ENCODE measurements at places on chromosomes 5 and 9.
A peak's percentile ranks its signal among the peaks of the same experiment; 100 is the strongest.

GRCh38 chr5:132385326-132386105 is 16.0 kb downstream of the SLC22A5 start:
- peak; percentile 72 for DNase-seq

GRCh38 chr5:68372161-68372560 is 156.6 kb downstream of the PIK3R1 start:
- no peak for DNase-seq

- no peak for DNase-seq
Measured at GRCh38 chr9:106862110-106862820, 701 bp upstream of the ZNF462 start.

- DNase-seq, result no peak
Measured at GRCh38 chr9:15176836-15177235, 130.2 kb downstream of the TTC39B start.

GRCh38 chr9:124475158-124475867 is 25.1 kb downstream of the ADGRD2 start:
- no peak for DNase-seq

- DNase-seq, result no peak
Measured at GRCh38 chr5:128196791-128197190, 113.2 kb downstream of the SLC12A2 start.

DNA sequence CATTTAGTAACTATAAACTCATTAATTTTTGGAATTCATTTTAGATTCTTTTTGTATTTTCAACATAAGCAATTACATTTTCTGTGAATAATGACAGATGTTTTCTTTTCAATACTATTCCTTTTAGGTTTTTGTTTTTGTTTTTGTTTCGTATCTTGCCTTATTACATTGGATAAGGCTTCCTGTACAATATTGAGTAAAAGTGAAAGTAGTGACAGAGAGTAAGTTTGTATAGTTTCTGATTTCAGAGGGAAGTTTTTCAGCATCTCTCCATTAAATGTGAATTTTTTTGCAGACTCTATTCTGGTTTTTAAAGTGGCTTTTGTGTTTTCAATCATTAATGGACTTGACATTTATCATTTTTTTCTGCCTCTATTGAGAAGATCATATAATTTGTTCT is 12.8 kb upstream of the CAMK4 start:
- DNase-seq, result no peak

- DNase-seq, result no peak
Measured at GRCh38 chr5:42557689-42558088, 134.4 kb downstream of the GHR start.

DNA sequence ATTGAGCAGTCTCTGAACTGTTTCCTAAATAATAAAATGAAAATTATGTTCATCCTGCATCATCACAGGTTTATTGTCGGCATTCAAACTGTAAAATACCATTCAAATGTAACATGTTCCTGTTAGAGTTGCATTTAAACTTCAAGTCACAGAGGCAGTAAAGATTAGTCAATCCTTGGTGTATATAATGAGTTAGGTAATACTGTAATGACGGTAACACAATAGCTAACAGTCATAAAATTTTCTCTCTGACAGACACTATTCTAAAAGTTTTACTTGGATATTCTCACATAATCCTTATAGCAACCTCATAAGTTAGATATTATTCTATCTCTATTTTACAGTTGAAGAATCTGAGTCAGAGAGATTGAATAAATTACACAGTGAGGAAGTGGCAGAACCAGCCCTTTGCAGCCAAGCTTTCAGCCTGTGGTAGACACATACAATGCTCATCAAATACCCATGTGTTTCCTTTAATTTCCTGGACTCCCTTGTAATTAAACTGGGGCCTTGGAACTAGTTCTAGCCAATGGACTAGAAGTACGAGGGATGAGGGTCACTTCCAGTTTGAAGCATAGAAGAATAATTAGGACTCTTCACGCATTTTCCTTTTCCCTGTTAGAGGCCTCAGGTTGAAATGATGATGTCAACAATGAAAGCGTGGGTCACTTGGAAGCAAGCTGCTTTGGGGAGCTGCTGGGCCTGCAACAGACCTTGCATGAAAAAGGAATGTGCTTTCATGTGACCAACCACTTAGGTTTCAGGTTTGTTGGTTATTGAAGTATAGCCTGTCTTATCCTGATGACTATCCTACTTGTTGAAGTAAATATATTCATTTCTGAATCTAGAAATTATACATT is 12.3 kb upstream of the CAST start:
- DNase-seq, result no peak

Measured in naive B cell (primary cell).